ENCODE measurements at places on chromosomes 7 and 10.

- DNase-seq: no peak
Measured at GRCh38 chr7:3201937-3202710, 98.9 kb upstream of the SDK1 start.

DNA sequence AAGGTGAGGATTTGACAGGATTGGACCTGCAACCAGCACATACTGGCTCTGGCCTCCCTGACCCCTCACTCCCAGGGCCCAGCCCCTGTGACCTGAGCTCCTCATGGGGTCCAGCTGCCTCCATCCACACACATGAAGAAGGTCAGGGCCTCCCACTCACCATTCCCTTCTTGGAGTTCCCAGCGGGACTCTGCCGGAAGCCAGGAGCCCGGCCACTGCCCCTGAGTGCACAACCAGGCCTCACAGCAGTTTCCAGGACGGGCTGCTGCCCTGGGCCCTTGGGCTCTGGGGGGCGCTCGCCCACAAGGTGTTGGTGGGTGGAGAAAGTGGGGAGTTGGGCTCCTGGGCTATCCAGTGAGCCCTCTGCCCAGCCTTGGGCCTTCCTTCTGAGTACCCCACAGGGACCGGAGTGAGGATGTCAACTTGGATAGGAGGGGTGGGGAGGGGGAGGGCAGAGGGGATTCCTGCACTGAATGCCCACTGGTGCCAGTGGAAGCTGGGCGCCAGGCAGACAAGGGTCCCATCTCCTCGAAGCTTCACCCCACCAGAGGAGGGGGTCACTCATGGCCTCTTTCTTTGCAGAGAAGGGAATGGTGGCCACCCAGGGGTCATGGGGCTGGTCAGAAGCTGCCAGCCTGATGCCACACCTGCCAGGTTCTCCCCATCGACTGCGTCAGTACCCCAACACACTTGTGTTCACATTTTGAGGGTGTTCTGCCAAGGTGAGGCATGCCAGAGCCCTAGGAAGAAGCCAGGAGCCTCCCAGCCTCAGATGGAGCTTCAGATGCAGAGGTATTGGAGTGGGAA is 115.3 kb downstream of the PTPN20 start:
- DNase-seq: no peak

DNA sequence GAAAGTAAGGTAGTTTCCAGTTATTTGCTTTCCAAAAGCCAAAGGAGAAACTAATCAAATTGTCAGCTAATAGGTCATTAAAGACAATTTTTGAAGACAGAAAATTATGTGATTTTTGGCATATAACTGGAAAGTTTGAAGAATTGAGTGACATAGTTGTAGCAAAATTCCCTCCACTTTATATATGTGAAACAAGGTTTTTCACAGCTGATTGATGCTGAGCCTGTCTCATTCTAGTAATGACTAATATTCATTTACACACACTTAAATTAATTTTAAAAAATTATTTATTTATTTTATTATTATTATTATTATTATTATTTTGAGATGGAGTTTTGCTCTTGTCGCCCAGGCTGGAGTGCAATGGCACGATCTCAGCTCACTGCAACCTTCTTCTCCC is 16.3 kb upstream of the SIRT1 start:
- DNase-seq: no peak

GRCh38 chr10:75014516-75015230 is 96.8 kb upstream of the SAMD8 start:
- no peak for DNase-seq

DNA sequence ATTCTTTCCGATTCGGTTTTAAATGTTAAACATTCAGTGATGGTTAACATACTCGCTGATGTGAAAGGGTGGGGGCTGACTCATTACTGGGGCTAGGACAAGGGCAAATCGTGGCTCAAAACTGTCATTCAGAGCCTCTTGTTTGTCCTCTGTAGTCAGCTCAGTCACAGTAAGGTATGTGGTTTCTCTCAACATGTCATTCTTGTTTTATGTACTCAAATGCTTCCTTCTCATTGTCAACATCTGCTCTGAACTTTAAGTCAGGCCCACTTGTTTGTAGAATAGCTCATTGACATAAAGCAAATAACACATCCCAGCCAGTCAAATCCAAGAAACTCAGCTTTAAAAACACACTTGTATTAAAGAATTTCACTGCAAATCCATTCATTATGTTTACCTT is 7.3 kb downstream of the SLC16A9 start:
- no peak for DNase-seq

All from stimulated activated CD8-positive, alpha-beta memory T cell treated with anti-CD3 and anti-CD28 coated beads, Interleukin-4, amount 100 ng/mL, for 4 hours (primary cell).